ENCODE measurements at places on chromosomes 4 and X.

- no peak for DNase-seq
These were observed 4.7 kb downstream of the ZXDB start for GRCh38 chrX:57596516-57596915.

DNA sequence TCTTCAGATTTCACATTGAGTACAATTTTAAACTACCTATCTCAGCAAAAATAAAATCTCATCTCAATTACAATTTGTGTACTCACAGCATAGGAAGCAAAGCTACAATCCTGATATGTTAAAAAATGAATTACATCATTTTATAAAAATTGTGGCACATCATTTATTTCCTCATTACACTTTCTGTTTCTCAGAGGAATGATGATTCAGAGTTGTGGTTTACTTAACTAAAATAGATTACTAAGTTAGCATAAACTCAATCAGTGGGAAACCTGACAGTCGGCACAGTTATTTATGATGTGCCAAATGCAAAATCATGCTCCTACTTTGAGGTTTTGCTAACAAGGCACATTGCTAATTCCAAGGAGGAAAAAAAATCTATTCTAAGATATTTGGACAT lies 325.0 kb downstream of the FBXO8 start:
- DNase-seq: no peak

GRCh38 chr4:70511365-70511764 lies 7.0 kb upstream of the AMTN start:
- no peak for DNase-seq

GRCh38 chr4:40201898-40202297 lies 5.1 kb downstream of the RHOH start:
- DNase-seq: no peak

DNA sequence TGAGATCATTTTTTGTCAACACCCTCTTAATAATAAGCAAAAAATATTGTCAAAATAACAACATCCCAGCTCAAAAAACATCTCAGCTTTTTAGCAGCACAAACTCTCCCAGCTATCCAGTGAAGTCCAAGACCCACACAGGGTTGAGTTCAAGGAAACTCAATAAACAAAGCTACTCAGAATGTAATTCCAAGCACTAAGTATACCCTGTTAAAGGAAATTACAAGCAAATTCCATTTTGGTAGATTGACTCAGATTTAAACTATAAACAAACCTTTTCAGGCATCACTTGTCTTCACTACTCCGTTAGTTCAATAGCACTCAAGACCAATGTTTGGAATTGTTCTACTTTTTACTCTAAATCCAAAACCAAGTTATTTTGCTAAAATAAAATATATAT lies 506.0 kb upstream of the INTU start:
- no peak for DNase-seq

- DNase-seq: no peak
These were observed 74.2 kb downstream of the SMARCA5 start for GRCh38 chr4:143587703-143588102.

- no peak for DNase-seq
These were observed 264.1 kb downstream of the CBLL2 start for GRCh38 chrX:22536746-22537304.

- no peak for DNase-seq
These were observed 496.5 kb downstream of the RPA4 start for GRCh38 chrX:97380200-97380599.

DNA sequence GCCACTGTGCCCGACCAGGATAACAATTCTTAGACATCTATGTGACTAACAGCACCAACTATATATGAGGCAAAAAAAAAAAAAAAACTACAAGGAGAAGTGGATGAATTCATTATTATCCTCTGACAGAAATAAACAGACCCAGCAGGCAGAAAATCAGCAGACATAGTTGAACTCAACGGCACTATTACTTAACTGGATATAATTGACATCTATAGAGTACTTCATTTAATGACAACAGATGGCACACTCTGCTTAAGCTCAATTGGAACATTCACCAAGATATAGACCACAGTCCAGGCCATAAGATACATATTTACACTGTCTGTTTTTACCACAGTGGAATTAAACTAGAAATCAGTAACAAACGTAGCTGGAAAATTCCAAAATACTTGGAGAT lies 13.3 kb downstream of the CLDN22 start:
- no peak for DNase-seq

- DNase-seq: no peak
These were observed 443.2 kb upstream of the FGF16 start for GRCh38 chrX:77003956-77004355.

DNA sequence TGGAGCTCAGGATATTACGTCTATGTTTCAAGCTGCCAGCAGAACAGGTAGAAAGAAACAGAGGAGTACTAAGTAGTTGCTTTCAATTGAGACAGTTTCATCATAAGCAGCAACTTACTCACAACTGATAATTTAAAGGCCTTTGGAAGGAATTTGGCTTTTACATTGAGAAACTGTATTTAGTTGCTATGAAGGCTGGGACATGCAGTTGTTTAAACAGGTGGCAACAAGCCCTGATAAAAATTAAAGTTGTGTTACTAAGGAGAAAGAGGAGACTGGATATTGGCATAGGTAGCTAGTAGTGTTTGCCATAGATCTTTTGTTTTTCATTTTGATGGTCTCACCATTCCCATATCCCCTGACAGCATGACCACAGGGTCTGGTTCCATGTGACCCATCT lies 18.4 kb downstream of the MID1IP1 start:
- DNase-seq: no peak

GRCh38 chr4:34066126-34066525 lies 2178.2 kb downstream of the ARAP2 start:
- no peak for DNase-seq

DNA sequence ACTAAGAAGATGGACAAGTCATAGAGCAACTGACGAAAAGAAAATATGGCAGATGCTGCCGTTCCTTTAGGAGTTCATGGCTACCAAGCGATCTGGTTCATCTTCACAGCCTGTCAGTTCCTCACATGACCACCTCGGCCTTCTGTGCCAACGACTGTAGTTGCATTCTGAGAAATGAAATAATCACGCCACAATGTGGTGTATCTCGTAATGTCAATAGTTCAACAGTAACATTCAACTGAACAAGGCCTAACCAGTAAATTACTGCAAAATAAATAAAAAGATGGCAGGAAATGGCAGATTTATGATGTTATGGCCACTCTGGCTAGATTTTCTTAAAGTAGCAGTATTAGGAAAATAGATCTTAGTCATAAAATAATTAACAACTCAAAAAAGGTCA lies 4.4 kb downstream of the GPRIN3 start:
- no peak for DNase-seq

GRCh38 chr4:146370841-146371240 lies 150.9 kb downstream of the SLC10A7 start:
- no peak for DNase-seq

GRCh38 chr4:10832806-10833628 lies 148.4 kb upstream of the CLNK start:
- DNase-seq: no peak

GRCh38 chr4:138114434-138114833 lies 127.7 kb downstream of the SLC7A11 start:
- DNase-seq: peak; percentile 33

DNA sequence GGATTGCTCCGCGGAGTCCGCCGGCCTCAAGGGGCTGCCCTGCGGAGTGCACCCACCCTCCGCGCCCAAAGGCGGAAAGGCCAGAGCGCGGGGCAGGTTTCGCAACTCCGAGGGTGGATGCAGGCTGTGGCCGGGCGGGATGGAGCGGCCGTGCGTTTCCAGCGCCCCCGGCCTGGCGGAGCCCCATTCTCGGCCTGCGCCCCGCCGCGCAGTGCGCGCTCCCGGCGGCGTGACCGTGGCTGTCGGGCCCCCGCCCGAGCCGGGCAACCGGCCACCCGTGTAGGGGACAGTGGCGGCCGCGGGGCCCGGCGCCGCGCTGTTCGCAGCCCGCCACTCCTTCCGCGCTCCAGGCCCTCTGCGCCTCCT lies 331 bp downstream of the SETD7 start:
- DNase-seq: no peak

DNA sequence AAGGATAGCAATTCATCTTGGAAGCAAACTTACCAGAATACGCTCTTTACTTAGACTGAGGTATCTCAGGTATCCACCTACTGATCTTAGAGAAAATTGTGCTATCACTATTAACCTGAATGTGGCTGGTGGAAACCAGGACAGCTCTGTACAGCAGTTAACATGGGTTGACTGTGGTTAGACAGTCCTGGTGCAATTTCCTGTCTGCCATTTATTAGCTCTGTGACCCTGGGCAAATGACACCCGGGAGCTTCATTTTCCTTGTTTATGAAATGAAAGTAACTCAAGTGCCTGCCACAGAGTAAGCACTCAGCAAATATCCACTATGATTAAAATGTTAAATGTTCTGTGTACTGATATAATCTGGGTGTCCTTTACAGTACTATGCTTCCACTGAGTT lies 60.0 kb downstream of the SMC1A start:
- DNase-seq: no peak

DNA sequence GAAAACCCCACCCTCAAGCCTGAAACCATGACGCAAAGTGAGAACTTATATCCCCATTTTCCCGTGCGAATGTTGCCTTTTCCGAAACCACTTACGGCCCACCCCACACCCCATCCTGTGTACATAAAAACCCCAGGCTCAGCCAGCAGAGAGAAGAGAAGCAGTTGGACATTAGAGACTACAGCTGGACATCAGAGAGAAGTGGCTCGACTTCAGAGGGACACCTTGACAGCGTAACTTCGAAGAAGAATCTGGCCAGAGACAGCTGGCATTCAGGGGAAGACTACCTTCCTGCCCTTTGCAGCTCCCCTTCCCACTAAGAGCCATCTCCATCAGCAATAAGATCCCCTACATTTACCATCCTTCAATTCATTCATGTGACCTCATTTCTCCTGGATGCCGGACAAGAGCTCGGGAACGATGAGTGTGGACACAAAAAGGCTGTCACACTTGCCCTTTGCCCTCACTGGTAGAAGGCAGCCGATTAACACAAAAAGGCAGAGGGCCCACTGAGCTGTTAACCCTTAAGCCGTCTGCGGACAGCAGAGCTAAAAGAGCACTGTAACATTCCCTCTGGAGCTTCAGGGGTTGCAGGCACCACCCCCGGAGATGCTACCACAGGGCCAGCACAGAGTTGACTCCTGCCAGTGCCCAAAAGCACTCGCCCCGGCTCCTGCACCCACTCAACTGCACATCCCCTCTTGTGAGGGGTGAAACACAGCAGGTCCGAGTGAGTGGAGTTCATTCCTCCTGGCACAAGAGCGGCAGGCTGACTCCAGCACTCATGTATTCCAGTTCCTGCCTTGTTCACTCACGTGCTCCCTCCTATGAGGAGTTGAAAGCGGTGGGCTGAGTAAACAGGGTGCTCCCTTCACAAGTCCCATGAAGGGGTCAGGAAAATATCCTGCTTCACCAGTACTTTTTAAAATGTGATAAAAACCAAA lies 7.5 kb downstream of the CHM start:
- DNase-seq: no peak

- no peak for DNase-seq
These were observed 119.5 kb upstream of the EPHA5 start for GRCh38 chr4:65789805-65790204.

DNA sequence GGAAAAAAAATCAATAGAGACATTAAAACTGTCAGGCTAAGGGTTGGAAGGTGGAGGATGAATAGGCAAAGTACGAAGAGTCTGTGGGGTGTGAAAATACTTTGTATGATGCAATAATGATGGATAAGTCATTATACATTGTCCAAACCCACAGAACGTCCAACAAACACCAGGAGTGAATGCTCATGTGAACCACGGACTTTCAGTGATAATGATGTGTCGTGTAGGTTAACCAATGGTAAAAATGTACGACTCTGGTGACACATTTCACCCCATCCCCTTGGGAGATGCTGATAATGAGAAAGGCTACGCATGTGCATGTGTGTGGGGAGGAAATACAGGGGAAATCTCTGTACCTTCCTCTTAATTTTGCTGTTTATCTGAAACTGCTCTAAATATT lies 665.2 kb downstream of the FAT4 start:
- no peak for DNase-seq

- DNase-seq: no peak
These were observed 121.9 kb upstream of the ANK2 start for GRCh38 chr4:112927544-112927943.

DNA sequence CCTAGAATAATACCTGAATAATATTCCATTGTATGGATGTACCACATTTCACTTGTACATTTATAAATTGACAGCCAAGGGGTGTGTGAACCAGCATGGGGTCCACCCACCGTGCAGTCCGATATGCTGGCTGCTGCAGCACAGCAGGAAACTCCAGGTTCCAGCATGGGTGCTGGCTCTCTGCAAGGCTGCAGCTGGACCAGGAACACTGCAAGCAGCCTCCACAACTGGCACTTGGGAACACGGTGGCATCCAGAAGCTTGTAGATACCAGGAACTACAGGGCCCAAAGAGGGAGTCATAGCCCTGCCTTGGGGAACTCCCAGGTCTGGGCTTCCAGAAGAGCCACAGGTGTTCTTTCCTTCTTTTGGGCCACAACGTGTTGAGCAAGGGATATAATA lies 91.2 kb downstream of the NXF2 start:
- no peak for DNase-seq

DNA sequence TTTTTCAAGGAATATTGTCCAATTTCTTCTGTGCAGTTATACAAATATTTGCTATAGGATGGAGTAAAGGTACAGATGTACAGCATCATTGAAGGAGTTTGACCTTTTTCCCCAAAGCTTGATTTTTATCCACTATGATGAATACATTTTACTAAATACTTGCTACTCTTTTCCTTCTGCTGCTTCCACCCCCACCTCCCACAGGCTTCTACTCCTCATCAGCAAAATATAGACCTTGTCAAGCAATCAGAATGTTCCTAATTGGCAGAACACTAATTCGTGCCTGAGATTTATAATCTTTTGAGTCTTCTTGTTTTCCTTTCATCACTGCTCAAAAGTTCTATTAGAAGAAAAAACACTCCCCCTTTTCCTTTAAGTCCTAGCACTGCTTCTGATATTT lies 3.8 kb upstream of the THAP9 start:
- DNase-seq: no peak

DNA sequence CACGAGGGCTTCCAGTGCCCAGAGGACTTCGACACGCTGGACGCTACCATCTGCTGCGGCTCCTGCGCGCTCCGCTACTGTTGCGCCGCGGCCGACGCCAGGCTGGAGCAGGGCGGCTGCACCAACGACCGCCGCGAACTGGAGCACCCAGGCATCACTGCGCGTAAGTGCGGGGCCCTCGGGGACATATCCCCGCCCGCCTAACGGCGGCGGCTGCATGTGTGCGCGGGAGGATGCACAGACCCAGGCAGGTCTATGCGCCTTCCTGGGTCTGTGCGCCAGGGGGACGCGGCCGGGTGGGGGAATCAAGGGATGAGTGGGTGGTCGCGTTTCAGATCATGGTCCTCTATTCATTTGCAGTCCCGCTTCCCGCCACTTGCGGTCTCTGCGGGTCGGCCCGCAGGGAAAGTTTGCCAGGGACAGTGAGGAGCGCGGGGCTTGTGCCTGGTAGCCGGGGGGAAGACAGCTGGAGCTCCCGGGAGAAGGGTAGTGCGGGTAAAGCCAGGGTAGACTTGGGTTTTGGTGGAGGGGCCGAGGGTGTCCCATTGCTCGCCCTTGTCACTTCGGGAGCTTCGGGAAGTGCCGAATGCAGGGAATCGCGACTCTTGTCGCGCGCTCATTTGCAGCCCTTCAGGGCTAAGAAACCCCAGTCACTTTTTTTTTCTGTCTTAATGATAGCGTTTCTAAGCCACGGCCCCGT lies 1.0 kb downstream of the SHISA3 start:
- DNase-seq: peak; percentile 32
